ENCODE measurements at places on chromosomes 5 and 9.

- DNase-seq, result no peak
These were observed 38.1 kb upstream of the SARDH start for GRCh38 chr9:133775951-133776905.

- no peak for DNase-seq
These were observed 23.0 kb downstream of the IARS1 start for GRCh38 chr9:92270511-92270910.

GRCh38 chr9:128910906-128911305 is 9.9 kb upstream of the PHYHD1 start:
- no peak for DNase-seq

DNA sequence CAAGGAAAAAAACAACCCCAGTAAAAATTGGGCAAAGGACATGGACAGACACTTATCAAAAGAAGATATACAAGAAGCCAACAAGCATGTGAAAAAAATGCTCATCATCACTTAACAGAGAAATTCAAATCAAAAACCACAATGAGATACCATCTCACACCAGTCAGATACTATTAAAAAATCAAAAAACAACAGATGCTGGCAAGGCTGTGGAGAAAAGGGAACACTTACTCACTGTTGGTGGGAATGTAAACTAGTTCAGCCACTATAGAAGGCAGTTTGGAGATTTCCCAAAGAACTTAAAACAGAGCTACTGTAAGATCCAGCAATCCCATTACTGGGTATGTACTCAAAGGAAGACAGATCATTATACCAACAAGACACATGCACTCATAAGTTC is 157.4 kb downstream of the EDIL3 start:
- DNase-seq, result no peak

DNA sequence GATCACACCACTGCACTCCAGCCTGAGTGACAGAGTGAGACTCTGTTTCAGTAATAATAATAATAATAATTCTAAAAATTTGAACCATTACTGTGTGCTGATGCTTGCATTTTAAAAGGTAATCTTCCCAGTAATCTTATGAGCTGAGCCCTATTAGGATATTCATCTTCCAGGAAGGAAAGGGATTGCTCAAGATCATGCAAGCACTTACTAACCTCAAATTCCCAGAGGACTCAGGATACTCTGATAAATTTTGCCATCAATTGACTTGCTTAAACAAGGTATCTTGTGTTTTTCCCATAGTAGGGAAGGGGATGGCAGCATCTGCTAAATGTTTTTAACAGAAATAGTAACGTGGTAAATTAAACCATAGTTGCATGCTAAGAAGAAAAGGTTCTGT is 176.4 kb upstream of the MRPS30 start:
- no peak for DNase-seq

DNA sequence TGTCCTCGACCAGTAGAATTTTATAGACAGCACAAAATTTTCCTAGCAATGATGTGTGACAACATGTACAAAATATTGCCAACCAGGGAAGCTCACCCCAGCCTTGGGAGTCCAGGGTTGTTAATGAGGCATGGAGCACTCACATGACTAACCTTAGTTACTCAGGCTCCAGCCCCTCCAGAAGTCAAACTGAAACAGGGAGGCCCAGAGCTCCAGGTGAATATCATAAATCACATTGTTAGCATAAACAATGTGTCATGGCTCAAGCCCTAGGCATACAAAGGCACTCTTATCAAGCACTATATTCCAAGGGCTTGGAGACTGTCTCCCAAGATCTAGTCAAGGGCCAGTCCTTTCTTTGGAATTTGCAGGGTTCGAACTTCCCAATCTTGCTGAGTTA is 44.4 kb downstream of the TNFAIP8 start:
- no peak for DNase-seq

DNA sequence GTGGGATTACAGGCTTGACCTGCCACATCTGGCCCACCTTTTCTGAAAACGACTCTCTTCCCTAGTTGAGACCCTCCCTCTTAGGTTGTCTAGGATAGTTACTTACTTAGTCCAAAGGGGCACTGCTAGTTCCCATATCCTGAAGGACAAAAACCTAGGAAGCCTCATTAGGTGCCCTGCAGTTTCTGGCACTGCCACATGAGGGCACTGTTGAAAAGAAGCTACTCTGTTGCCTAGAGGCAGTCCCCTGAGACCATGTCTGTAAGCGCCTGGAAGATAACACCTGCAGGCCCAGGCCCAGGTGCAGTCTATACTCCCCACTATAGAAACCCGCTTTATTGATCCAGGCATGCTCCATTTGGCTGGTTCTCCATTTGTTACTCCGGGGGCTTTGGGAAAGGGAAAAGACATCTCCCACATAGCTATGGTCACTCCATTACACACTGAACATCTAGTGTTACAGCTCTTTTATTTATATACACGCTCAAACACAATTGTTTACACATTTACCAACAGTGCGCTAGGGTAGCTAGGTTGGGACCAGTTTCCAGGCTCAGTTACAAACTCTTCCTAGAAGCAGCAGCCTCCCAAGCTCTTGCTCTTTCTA is 73.4 kb upstream of the PPARGC1B start:
- no peak for DNase-seq

- no peak for DNase-seq
These were observed 280.6 kb upstream of the EFNA5 start for GRCh38 chr5:107951309-107951708.

DNA sequence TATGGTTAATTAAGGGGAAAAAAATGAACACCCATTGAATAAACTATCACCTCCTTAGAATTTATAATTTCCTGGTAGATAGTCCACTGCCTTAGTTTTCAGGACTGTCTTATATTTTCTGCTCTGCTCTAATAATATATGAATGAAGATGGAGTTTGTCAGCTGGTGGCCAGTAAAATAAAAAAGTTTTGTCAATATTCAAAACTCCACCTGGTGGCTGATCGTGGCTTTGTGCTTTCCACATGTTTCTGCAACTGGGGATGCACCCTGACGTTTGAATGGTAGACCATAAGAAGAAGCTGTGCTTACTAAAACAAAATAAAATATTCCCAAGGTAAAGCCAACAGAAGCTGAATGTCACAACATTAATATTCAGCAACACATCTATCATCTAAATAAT is 286.6 kb upstream of the IZUMO3 start:
- no peak for DNase-seq

GRCh38 chr9:110206389-110206788 is 1.6 kb downstream of the C9orf152 start:
- no peak for DNase-seq

GRCh38 chr5:122311961-122312590 is at the start of gene SNCAIP:
Gene SNCAIP, plus strand, starts transcription at chr5:122312237. Its CDS starts 78,898 bp downstream, at chr5:122391135.
- no peak for DNase-seq

- DNase-seq, result no peak
These were observed 2.9 kb downstream of the KCNV2 start for GRCh38 chr9:2720179-2720654.

- DNase-seq, result no peak
These were observed 27.6 kb upstream of the TSLP start for GRCh38 chr5:111043712-111044506.

DNA sequence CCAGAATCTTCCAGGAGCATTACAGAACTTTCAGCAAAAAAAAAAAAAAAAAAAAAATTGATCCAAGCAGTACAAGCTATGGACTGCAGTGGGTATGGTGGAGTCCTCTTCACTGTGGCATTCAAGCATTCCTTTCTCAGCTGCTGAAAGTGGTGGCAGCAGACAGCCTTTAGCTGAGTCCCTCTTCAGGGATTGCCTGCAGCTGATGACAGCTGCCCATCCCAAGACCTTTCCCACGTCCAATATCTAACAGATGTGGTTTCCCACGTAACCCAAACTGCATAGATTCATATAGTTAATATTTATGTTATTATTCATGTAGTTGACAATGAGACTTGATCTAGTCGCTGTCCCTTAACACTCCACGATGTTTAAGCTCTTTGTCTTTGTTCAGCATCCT is 475.9 kb downstream of the TLE1 start:
- no peak for DNase-seq

GRCh38 chr9:21968331-21969010 is 25.7 kb downstream of the CDKN2A start:
- no peak for DNase-seq

GRCh38 chr5:73447530-73448462 is 781 bp downstream of the FOXD1 start:
- DNase-seq, result peak; percentile 42

- DNase-seq, result no peak
These were observed 177.2 kb downstream of the ERCC6L2 start for GRCh38 chr9:96052686-96053085.

DNA sequence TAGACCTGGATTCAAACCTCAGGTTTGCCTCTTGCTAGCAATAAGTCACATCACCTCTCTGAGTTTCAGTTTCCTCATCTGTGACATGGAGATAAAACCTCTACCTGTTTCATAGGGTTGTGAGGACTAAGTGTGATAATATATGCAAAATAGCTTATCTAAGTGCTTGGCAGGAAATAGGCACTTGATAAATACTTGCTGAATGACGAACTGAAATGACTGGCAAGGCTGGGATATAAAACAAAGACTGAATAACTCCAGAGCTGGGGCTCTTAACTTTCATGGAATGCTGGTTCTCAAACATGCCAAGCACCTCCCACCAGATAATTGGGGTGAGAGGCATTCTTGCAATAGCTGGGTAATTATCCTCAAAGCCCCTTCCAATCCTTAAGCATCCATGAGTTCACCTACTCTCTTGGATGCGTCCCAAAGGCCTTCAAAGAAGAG is 87.6 kb downstream of the ADRB2 start:
- no peak for DNase-seq

DNA sequence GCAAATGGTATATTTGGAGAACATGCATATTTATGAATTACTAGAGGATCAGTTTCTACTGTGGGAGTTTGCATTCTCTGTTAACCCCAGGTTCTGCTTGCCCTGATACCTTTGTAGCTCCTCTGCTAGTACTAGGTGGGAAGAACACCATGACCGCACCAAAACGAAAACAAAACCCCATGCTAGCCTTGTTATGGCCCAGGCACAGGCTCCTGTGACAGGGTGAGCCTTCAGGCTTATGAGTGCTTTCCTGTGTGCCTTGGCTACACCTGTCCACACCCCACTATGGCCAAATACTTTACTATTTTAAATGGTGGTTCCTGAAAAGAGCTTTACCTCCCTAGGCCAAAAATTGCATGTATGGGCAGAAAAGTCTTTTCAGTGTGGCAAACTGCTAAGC is 94.8 kb downstream of the PPIC start:
- no peak for DNase-seq

- no peak for DNase-seq
These were observed 42.5 kb upstream of the SPATA31E1 start for GRCh38 chr9:87840134-87840533.

DNA sequence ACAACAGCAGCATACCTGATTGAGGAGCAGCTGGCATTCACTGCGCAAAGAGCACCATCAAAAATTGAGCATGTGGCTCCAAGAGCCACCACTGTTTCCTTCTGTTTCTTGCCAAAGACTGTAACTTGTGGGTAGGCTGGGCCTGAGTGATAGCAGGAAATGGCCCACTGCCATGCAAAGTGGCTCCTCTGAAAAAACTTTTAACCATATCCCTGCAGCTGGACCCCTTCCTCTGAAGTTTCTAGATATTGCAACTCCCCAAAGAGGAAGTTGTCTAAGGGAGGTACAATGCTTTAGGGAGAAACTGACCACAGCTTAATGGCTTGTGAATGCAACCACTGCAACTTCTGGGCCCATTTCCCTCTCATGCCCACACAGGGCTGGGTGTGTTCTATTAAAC is 355.4 kb upstream of the PDE4D start:
- DNase-seq, result no peak

DNA sequence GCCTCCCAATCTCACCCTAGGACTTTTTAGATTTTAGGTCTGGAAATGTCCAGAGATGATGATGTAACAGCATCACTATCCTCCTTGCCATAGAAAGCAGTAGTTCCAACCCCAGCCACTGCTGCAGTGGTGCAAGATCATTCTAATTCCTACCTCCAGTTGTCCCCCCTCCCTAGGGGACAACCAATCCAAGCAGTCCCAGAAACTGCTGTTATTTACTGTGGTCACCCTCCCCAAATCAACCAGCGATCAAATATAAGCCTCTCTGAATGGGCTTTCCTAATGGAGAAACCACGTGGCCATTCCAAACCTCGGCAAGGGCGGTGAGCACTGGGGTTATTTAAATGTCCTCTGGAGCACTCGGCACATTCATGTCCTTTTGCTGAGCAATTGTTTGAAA is 159.8 kb downstream of the SLF1 start:
- no peak for DNase-seq

GRCh38 chr5:176529116-176529740 is 8.0 kb downstream of the RNF44 start:
- DNase-seq, result no peak

DNA sequence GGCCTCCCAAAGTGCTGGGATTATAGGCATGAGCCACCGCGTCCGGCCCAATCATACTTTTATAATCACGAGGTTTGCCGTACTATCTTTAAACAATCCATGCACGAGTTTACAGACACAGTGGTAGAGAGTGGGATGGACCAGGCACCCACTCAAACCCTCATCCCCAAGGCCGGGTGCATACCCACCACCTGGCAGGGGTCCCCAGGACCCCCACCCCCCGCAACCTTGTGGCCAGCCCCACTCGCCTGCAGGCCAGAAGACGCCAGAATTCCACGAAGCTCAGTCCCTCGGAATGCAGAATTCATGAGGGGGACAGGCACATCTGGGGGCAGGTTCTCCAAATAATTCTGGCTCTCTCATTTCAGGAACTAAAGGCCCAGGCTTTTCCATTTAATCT is 17.1 kb downstream of the NACC2 start:
- DNase-seq, result no peak

GRCh38 chr9:79104951-79105350 is 466.8 kb upstream of the TLE4 start:
- no peak for DNase-seq

GRCh38 chr9:30575218-30575617 is 1809.2 kb upstream of the ACO1 start:
- no peak for DNase-seq

DNA sequence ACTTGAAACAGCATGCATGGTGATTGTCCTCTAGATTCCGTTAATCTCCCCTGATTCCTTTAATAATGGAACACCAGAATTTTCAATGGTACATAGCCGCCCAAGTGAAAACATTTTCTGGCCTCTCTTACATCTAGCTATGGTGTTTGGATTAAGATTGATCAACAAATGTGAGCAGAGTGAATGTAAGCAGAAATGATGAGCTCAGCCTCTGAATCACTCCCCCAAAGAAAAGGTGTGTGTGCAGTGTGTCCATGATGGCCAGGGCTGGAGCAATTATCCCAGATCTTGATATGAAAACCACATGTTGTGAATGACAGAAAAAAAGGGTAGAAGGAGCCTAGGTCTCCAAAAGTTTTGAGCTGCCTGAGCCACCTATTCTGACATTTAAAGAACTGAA is 55.3 kb downstream of the OR2K2 start:
- DNase-seq, result no peak

DNA sequence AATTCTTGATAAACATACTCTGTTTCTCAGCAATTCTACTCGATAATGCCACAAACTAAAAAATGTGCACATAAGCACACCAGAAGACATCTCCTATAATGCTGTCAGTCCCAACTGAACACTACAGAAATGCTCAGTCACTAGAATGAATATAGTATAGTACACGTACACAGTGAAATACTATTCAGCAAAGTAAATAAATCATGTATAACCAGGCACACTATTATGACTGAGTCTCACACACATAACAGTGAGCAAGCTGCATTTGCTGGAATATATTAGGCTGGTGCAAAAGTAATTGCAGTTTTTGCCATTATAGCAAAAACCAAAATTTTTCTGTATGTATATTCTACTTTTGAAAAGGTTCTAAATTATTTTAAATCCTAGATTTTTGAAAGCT is 310.2 kb downstream of the CTNND2 start:
- DNase-seq, result no peak

- no peak for DNase-seq
These were observed 169.1 kb downstream of the CSNK1G3 start for GRCh38 chr5:123681061-123681460.

- no peak for DNase-seq
These were observed 267.6 kb upstream of the HAPLN1 start for GRCh38 chr5:83988293-83988685.
